Type B pancreatic cell (in vitro differentiated cells): ENCODE measurements at places on chromosomes 12 and 14.
A peak's percentile ranks its signal among the peaks of the same experiment; 100 is the strongest.

DNA sequence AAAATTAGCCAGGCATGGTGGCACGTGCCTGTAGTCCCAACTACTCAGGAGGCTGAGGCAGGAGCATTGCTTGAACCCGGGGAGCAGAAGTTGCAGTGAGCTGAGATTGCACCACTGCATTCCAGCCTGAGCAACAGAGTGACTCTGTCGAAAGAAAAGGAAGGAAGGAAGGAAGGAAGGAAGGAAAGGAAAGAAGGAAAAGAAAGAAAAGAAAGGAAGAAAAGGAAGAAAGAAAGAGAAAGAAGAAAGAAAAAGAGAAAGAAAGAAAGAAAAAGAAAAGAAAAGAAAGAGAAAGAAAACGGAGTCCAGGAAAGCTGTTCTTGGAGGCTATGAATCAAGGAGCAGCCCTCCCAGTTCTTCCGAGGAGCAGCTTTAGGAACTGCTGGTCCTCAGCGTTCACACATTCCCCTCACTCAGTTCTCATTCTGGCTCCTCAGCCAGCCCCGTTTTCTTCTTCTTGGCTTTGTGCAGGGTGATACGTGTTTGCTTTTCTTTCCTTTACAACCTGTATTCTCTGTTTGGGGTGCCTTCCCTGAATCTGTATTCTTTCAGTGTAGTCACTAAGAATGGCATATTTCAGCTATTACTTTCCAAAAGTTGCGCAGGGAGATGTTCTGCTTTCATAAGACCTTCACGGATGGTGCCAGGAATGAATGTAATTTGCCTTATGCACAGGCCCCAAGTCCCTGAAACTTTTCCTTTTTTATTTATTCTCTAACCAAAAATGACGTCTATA lies 12.2 kb downstream of the FBXL14 start:
- no peak for DNase-seq

- DNase-seq = no peak
Observed at GRCh38 chr12:71057330-71057729, 100.5 kb downstream of the TSPAN8 start.

GRCh38 chr14:41654196-41654595 lies 47.5 kb downstream of the LRFN5 start:
- no peak for DNase-seq

- no peak for DNase-seq
Observed at GRCh38 chr12:57604454-57604991, at the start of gene DTX3. Gene DTX3, plus strand, starts transcription at chr12:57604824. Its CDS starts 1,694 bp downstream, at chr12:57606518.

- no peak for DNase-seq
Observed at GRCh38 chr12:108614041-108614440, 16.2 kb upstream of the TMEM119 start.

- no peak for DNase-seq
Observed at GRCh38 chr12:6554168-6555017, 1.4 kb downstream of the IFFO1 start.

GRCh38 chr14:102827716-102828115 lies 50.5 kb downstream of the TRAF3 start:
- no peak for DNase-seq

GRCh38 chr12:23944067-23944466 lies 5.4 kb downstream of the SOX5 start:
- no peak for DNase-seq

DNA sequence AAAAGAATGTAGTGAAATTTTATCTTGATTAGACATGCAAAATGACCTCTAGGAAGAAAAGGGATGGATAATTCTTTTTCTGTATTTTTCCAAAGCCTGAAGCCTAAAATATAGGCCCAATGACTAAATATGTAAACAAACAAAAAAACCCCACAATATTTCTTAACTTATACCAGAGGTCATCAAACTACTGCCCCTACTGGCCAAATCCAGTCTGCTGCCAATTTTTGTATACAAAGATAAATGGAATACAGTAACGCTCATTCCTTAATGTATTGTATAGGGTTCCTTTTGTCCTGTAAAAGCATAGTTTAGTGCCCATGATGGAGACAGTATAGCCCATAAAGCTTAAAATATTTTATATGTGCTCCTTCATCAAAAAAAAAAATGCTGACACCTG lies 145.7 kb upstream of the ALG10 start:
- DNase-seq = no peak

GRCh38 chr14:58954052-58954451 lies 234.4 kb upstream of the DAAM1 start:
- DNase-seq = no peak

- DNase-seq = no peak
Observed at GRCh38 chr14:40694023-40694422, 912.7 kb upstream of the LRFN5 start.

GRCh38 chr14:34912182-34912581 lies 37.0 kb upstream of the BAZ1A start:
- no peak for DNase-seq

DNA sequence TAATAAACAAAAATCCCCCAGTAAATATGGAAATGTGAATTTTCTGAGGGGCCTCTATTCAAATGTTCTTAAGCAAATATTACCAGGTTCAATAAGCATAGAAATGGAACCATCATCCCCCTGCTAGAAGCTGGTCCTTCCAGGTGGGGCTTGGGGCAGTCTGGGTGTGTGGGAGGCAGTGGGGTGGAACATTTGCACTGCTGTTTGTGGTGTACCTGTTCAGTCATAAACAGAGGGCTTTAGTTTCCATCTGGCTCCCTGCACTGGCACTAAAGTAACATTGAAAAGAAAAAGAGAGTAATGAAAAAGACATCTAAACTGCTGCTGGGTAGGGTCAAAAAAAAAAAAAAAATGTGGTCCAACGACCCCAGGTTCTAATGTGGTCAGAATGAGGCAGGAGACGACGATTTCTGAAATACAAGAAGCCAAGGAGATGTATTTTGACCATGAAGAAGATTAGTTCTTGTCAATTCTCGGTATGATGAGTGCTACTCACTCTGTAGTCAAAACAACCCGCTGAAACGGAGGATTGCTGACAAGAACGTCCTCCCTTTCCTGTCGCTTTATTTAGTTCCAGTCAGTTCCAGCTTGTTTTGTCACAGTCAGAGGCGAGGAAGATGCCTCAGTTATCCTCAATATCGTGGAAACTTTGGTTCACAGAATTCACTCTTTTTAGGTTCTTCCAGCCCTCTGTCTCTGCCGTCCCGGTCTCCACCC lies 44.2 kb upstream of the MANSC4 start:
- no peak for DNase-seq

DNA sequence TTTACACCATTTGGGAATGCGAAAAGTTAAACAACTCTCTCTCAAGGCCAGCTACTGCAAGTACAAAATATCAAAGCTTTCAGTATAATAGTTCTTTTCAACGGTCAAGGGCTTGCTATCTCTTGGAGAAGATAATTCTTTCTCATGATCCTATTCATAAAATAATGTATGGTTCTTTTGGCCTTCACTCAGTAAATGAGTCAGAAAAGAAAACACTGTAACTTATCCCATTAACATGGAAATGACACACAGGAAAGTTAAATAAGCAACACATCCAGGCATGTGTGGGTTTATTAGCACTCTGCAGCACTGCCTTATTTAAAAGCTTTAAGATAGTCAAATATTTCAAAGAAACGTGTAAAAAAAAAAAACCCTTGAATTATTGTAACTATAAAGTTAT lies 36.9 kb downstream of the ZFC3H1 start:
- DNase-seq = no peak

GRCh38 chr12:46388427-46389021 lies 16.0 kb upstream of the SLC38A2 start:
- no peak for DNase-seq

- no peak for DNase-seq
Observed at GRCh38 chr12:116385486-116386217, 108.2 kb upstream of the MED13L start.

DNA sequence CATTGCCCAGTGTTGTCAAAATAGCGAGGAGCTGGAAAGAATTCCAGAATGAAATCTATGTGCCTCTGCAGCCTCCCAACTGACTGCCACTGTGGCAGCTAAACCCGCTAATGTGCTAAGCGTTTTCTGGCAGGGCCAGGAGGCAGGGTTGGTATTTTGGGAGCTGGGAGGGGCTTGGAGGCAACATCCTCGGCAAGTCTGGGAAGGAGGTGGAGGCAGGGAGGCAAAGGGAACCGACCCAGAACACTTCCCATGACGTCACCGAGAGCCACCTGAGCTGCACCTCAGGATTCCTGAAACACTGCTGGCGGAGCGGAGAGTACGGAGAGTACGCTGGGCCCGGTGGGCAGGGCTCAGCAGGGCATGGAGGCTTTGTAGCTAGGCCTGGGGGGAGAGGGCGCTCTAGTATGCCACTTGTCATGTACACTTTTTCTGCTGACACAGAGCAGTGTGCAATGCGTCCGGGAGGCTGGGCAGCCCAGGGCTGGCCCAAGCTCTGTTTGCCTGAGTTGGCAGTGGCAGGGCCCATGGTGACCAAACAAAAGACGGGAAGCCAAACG lies 81.5 kb downstream of the DPF3 start:
- no peak for DNase-seq

- no peak for DNase-seq
Observed at GRCh38 chr12:11922361-11922760, 148.4 kb upstream of the BCL2L14 start.

- no peak for DNase-seq
Observed at GRCh38 chr14:101362529-101363260, 198.6 kb upstream of the DIO3 start.

DNA sequence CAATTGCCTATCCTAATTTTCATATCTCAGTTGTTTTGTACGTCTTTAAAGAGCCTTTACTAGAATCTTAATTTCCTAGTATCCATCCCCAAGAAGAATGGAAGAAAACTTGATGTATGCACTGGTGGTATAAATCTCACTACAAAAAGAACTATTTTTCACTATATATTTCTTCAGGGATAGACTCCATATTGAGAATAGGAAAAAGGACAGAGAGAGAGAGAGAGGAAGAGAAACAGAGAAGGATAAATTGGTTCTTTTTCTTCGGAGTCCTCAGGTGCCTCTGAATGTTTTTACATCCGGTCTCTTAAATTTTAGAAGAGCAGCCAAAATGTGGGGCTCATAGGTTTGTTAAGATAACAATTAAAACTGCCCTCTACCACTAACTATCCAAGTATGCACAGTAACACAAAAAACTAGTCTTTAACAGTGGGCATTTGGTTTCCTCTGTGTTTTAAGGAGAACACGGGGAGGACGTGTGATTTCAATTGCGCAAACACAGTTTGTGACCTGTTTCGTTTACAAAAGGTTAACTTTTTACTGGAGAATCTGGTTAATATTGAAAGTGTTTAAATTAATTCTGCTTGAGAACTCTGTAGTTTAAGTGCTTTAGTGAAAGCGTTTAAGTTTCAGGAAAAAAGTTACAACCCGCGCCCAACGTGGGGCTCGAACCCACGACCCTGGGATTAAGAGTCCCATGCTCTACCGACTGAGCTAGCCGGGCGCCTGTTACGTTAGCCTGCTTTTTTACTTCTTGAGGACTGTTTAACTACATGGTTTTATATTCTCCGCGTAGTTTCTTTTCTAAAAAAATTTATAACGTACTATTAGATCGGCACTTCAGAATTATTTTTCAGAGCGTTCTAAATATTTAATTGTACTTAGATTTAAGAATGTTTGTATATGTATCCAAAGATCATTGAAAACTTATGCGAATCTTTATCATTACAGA lies 5.1 kb upstream of the PSMA3 start:
- DNase-seq = peak; percentile 79

DNA sequence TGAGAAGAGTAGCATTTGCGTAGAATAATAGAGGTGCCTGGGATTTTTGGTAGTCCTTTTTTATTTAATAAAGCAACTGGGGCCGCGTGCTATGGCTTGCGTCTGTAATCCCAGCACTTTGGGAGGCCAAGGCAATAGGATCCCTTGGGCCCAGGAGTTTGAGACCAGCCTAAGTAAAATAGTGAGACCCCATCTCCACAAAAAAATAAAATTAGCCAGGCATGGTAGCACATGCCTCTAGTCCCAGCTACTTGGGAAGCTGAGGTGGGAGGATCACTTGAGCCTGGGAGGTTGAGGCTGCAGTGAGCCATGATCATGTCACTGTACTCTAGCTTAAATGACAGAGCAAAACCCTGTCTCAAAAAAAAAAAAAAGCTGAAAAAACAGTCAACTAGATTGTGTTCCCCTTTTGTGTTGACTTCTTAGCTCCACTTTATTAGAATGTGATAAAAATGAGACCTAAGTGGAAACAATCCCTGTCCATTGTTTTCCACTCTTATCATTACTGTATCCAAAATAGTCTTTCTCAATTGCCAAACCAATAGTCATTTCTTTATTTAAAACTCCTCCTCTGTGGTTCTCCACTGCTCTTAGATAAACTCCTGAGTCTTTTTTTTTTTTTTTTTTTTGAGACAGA lies 7.4 kb downstream of the PRKCH start:
- no peak for DNase-seq

- no peak for DNase-seq
Observed at GRCh38 chr14:53306911-53307310, 153.8 kb upstream of the DDHD1 start.

- DNase-seq = no peak
Observed at GRCh38 chr12:50677858-50678257, 86.0 kb upstream of the ATF1 start.

- DNase-seq = no peak
Observed at GRCh38 chr12:128076188-128076587, 190.8 kb upstream of the TMEM132C start.

DNA sequence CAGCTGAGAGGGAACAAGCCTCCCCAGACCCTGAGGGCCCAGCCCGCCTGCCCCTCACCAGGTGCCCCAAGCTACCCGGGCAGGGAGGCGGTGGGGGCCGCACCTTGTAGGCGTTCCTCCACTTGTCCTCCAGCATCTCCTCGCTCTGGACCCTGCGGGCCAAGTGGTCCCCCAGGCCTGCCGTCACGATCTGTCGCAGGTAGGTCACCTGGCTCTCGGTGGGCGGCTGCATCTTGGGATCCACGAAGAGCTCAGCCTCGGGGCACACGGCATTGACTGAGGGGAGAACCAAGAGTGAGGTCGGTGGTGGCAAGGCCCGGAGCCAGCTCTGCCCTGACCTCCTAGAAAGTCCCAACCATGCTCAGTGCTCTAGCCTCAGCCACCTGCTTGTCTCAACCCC lies 36.6 kb downstream of the DHX37 start:
- no peak for DNase-seq

GRCh38 chr12:116708826-116709756 lies 28.8 kb downstream of the SPRING1 start:
- DNase-seq = no peak

- peak; percentile 94 for DNase-seq
Observed at GRCh38 chr12:49342066-49342913, 4.4 kb upstream of the DNAJC22 start.

DNA sequence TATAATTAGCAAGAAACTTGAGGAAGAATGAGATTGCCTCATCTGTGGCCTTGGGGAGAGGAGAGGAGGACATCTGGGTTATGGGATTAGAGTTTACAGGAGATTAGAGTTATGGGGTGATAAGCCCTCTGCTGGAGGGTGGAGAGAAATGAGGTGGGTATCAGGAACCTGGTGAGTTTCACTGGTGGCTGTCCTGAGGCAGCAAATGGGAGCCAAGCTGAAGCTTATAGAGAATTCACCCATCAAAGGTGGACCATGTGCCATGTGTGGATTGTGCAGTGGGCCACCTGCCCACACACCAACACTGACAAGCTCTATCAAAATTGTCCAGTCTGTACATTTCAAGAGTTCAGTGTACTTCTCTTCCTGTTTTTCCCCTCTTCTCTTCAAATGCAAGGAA lies 135.3 kb downstream of the AEBP2 start:
- no peak for DNase-seq
